ENCODE measurements at places on chromosomes 3 and 15. TPM values are rescaled to one million over a fixed set of nuclear protein-coding genes. Genes with fewer than 3 reads are reported as not detected.

CADPS gene
- total RNA-seq = 0.07 TPM

SCN5A gene
- 34.2 TPM for total RNA-seq

IQGAP1 gene
- 39.7 TPM for total RNA-seq

SKOR1 gene
- total RNA-seq = 0.25 TPM

GOLGA6A gene
- total RNA-seq = 1.1 TPM

DAZL gene
- not detected for total RNA-seq

ACTC1 gene
- total RNA-seq = 1,177 TPM

TAGLN3 gene
- total RNA-seq = not detected

IQCH gene
- 0.37 TPM for total RNA-seq

MEIS2 gene
- 2.7 TPM for total RNA-seq

SH3BP5 gene
- 29.9 TPM for total RNA-seq

SERINC4 gene
- total RNA-seq = 0.20 TPM

TPRG1 gene
- 6.1 TPM for total RNA-seq

ALDH1A2 gene
- total RNA-seq = 2.7 TPM

DNASE1L3 gene
- 0.57 TPM for total RNA-seq

TMCO5A gene
- not detected for total RNA-seq

CLRN1 gene
- not detected for total RNA-seq

CD80 gene
- total RNA-seq = not detected

ATP10A gene
- 0.36 TPM for total RNA-seq

CHST13 gene
- total RNA-seq = not detected

RPL39L gene
- 1.2 TPM for total RNA-seq

MLF1 gene
- 16.3 TPM for total RNA-seq

GCNT3 gene
- not detected for total RNA-seq

CTDSPL gene
- total RNA-seq = 6.8 TPM
